ENCODE measurements at places on chromosomes 2 and 18.
A peak's percentile ranks its signal among the peaks of the same experiment; 100 is the strongest.

DNA sequence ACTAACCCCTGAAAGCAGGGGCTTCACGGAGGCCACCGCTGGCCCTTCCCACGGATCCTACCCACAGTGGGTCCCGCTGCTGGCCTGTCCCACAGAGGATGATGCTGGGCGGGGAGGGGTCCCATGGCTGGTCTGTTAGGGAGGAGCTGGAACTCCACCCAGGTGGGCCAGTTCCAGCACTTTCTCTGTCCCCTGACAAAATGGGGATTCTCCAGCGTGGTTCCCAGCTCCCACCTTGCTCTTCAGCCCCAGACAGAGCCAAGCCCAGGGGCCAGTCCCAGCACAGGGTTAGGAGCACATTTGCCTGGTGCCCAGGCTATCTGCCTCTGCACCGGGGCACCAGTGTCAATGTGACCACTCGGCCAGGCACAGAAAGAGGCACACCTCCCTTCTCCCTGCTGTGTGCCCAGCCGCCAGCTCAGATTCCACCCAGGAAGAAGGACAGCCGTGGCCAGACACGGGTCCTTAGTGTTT lies 50.0 kb downstream of the ANKMY1 start:
- DNase-seq, result no peak

- DNase-seq, result no peak
These were observed 2.2 kb downstream of the KLHL29 start for GRCh38 chr2:23387221-23387550.

DNA sequence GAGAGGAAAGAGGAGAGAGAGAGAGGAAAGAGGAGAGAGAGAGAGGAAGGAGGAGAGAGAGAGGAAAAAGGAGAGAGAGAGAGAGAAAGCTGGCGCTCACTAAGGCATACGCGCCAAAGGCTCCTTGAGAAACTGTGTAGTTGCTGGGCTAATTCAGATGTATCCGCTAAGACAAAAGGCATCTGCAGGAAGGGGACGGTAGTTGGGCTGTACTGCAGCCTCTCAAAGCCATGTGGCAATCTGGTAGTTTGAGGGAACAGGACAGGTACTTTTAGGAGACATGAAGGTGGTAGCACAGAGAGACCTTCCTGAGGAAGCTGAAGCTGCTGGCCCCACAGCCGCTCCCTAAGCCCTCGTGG lies 31.6 kb downstream of the THNSL2 start:
- no peak for DNase-seq

- DNase-seq, result no peak
These were observed 38.9 kb downstream of the HIBCH start for GRCh38 chr2:190280565-190281350.

- DNase-seq, result no peak
These were observed 71.4 kb downstream of the ZEB2 start for GRCh38 chr2:144448389-144449027.

DNA sequence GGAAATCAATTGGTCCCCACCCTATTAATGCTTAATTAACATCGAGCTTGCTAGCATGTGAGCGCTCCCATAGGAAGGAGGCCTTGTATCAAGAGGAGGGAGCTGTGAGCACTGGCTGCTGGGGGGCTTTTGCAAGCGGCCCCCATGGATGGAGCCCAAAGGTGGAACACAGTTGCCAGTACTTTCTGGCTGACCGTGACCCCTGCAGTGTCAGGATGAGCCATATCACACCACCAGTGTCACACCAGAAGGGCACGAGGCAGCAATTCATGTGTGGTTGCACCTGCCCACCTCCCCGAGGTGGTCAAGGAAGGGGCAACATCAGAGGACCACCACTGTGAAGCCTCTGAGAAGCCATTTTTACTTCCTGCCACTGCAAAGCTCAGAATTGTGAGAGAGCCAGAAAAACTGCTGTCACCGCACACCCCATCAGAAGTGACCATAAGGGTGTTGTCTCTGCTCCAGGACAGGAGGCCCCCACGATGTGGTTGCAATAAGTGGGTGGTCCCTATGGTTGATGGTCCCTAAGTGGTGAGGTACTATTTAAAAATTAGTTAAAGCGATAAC lies 99.8 kb upstream of the RAB6C start:
- no peak for DNase-seq

DNA sequence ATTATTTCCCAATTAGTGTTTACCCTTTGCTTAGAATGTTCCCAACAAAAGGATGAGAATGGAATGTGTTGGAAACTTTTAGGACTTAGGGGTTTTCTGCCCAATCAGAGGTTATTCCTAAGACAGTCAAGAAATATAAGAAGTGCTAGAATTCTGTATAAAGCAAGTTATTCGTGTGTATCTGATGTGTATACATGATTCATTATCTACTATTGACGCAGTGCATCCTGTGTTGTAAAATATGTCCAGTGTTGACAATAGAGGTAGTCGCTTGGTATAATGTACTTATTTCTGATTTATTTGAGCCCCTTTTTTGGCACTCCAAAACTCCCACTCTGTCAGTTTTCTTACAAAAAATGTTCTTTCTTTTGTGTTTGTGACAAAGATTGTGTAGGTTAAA lies 881 bp downstream of the PIKFYVE start:
- DNase-seq, result no peak

GRCh38 chr2:45627911-45628310 lies 16.8 kb upstream of the SRBD1 start:
- DNase-seq, result no peak

DNA sequence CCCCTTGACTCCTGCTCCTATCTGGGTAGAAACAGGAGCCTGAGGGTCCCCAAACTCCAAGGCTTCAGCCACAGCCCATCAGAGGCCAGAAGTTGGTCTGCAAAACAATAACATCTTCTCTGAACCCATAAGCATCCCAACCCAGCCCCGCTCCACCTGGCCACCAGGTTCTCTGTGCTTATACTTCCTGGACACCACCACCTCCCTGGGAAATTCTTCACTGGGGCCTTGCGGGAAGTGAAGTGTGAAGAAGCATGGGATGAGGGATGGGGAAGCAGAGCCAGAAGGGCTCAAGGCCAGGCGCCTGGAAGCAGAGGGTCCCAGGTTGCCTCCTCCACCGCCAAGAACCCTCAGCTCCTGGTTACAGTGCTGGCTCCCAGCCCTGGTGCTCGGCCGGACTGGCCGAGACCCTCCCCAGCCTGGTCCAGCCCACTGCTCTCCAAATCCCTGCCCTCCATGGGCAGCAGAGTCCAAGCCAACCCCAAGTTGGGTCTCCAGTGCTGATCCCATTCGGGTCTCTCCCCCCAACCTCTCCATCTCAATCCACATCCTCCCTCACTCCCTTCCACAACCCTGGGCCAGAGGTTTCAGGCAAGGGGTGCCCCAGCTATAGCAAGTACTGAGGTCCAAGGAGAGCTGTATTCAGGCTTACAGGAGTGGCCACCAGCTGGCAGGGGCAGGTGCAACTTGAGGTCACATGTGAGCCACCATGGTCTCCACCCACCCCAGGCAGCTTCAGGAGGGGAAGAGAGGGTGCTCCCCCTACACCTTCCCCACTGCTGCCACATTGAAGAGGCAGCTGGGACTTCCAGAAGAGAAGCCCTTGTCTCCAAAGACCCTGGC lies 60.7 kb downstream of the TNS1 start:
- no peak for DNase-seq

- DNase-seq, result no peak
These were observed 8.7 kb upstream of the AAK1 start for GRCh38 chr2:69652206-69652605.

DNA sequence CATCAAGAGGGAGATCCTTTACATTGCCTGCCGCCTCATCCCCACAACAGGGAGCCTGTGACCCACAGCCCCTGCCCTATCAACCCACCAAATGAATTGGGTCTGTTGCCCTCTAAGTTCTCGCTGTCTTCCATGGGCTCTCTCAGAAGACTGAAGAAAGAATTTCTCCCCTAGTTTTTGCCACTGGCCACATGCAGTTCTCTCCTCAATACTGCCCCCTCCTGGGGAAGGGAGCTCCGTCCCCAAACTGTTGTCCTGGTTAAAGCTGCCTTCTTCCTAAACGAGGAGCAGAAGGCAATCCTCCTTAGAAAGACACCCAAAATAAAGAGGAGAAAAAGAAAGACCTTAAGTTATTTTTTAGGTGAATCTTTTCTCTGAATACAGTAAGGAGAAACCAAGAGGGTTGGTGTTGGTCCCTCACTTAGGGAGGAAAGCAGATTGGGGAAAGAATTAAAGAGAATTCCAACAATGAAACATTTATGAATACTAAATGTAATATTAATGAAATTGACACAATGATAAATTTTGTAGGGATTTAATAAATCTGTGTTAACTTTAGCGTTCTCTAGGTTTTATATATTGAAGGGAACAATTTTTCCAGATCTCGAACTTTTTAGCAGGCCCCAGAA lies 31.1 kb upstream of the SATB2 start:
- DNase-seq, result peak; percentile 30

Data from stimulated activated naive CD8-positive, alpha-beta T cell treated with anti-CD3 and anti-CD28 coated beads, Interleukin-15, amount 100 ng/mL, for 72 hours (primary cell).